ENCODE measurements at places on chromosomes 5 and 9.

DNA sequence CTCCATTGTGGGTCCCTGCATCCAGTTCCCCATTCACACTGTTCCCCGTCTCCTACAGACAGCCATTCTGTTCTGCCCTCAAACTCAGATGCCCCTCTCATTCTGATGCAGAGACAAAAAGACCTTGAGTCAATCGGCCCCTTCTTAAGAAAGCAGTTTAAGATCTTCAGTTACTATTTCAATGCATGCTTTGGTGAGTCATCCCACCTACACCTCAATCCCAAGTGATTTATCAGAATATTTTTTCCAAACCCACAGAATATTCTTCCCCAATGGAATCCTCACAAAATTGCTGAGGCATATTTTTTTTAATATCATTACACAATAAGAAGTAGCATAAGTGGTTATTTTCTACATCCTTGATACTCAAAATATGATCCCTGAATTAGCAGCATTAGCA is 92.4 kb upstream of the SLC1A1 start:
- no peak for DNase-seq

GRCh38 chr9:120544441-120544840 is 35.5 kb downstream of the CDK5RAP2 start:
- no peak for DNase-seq

- DNase-seq: no peak
These were observed 70.7 kb upstream of the RAPGEF1 start for GRCh38 chr9:131810351-131811170.

- no peak for DNase-seq
These were observed 37.1 kb downstream of the AK8 start for GRCh38 chr9:132840980-132841379.

- DNase-seq: no peak
These were observed 16.3 kb downstream of the FABP6 start for GRCh38 chr5:160245506-160246086.

GRCh38 chr5:488744-489688 is 35.2 kb downstream of the SLC9A3 start:
- DNase-seq: no peak

DNA sequence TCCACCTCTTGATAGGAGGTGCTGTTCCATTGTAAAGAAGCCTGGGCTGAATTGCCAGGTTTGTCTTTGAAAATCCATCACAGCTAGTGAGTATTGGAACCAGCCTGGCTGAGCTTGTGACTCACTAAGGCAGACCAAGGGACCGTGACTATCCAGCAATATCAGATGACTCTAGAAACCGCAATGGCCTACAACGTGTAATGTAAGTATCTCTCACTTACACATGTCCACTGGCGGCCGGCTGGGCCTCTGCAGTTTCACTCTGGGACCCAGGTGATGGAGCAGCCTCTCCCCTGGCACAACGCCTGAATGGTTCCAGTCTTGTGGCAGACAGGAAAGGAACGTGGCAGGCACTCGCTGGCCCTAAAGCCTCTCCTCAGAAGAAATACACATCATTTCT is 3.1 kb upstream of the HRH2 start:
- DNase-seq: no peak

DNA sequence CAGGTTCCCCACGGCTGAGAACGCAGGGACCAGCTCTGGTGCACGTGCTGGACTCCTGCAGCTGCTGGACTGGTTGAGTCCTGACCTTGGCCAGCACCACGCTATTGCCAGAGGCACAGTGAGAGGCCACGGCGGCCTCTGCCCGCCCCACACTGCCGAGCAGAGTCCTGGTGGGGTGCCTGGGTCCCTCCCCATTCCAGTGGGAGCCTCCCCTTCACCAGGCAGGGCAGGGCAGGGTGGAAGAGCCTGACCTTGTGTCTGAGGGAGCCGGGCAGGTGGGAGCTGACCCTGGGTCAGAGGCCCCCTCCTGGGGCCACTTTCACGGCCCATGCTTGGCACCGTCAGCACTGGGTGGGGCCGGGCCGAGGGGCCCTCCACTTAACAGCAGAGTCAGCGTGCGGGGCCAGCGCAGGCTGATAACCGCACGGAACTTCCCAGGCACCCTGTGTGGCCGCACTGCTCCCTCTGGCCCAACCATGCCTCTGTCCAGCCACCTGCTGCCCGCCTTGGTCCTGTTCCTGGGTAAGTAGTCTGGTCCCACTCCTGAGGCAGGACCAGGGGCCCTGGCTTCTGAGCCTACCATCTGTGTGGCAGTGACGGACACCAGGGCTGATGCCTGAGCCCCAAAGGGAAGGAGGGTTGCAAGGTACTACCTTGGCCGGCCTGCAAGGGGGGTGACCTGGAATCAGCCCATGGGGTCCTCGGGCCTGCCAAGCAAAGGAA is at the start of gene MAMDC4:
MAMDC4 (plus strand) TSS at position 406 of the 723 bp plus-strand sequence; CDS start at position 477, 71 bp downstream.
- DNase-seq: no peak

DNA sequence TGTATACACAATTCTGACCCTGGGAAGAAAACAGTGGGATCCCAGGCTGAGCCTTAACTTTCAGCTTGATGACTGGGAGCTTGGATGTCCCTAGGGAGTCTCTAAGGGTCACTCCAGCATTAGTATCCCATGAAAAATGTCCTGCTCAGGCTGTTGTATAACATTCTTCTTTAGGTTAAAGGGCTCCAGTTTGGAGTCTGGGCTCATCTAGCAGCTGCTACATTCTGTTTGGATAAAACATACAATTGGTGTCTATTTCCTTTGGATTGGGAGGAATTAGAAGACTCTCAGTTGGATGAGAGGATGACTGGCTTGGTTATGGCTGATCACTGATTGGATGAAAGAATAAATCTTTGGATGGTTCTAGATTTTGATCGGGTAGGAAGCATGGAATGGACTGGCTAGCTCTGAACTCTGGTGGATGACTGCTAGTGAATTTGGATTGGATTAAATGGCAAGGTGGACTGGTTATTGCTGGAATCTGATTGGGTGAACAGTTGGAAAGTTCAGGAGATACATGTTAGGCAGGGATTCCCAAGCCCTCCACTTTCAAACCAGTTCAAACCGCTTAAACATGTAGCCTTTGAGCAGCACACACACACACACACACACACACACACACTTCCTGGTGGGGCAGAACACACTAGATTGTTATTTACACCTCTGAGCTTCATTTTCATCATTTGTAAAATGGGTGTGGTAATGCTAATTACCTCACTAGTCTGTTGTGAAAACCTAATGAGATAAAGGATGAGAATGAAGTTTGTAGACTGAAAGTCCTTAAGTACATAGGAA is 7.1 kb upstream of the MYOZ3 start:
- DNase-seq: no peak

Measured in activated CD8-positive, alpha-beta memory T cell treated with anti-CD3 and anti-CD28 coated beads, Interleukin-2, amount 50 U/mL, for 4 hours (primary cell).